ENCODE measurements at places on chromosomes 7 and 10.

DNA sequence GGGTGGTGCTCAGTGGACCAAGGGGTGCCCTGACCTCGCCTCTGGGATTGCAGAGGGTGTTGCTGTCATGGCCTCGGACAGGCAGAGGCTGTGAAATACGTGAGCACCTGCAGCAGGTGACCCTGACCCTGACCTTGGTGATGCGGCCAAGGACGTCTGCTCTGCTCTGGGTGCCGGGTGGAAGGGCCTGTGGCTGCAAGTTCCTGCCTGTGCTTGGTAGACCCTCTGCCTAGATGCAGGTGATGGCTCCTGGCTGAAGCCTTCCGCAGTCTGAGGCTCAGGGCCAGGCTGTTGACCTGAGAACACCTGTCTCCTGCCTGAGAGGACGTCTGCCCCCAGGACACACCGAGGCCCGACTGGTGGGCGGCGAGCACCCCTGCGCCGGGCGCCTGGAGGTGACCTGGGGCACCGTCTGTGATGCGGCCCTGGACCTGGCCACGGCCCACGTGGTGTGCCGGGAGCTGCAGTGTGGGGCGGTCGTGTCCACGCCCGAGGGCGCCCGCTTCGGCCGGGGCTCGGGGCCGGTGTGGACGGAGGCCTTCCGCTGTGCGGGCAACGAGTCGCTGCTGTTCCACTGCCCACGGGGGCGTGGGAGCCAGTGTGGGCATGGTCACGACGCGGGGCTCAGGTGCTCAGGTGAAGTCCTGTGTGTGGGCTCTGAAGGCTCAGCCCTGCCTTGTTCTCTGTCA, 4.4 kb downstream of the SCART1 start:
- DNase-seq, result no peak

GRCh38 chr10:124193309-124193696, 99.9 kb upstream of the CHST15 start:
- no peak for DNase-seq

GRCh38 chr10:21820952-21821351, 182.6 kb downstream of the DNAJC1 start:
- DNase-seq, result no peak

- no peak for DNase-seq
Observed at GRCh38 chr7:23895666-23896096, 185.7 kb downstream of the STK31 start.

- DNase-seq, result no peak
Observed at GRCh38 chr7:156157409-156158012, 345.2 kb upstream of the SHH start.

GRCh38 chr7:101818287-101819071, 1.1 kb downstream of the CUX1 start:
- DNase-seq, result no peak
